ENCODE measurements at places on chromosomes 3 and 15. TPM values are rescaled to one million over a fixed set of nuclear protein-coding genes. Genes with fewer than 3 reads are reported as not detected.

PIF1 gene
- total RNA-seq: 249 TPM

HGD gene
- total RNA-seq: 0.44 TPM

IMPG2 gene
- 0.09 TPM for total RNA-seq

CFAP100 gene
- not detected for total RNA-seq

SLC12A1 gene
- 0.39 TPM for total RNA-seq

GRCh38 chr3:71930056-71930991 is 145.4 kb upstream of the PROK2 start:
- DNase-seq: peak; percentile 45

DNA sequence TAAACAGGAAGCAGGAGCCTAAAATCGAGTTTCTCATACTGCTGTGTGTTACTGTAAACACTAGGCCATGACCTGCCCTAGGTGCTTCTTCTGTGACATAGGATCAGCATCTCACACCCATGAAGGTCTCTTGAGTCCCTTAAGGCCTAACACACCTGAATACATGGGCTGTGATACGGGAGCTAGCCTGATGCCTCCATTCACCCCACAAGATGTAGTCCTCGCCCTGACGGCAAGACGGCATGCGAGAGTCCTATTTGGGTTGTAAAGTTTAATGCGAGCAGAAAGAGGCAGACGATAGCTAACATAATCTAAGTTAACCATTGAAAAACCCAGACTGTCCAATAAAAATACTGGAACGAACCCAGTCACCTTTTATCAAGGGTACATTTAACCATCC is 241.1 kb upstream of the ICE2 start:
- no peak for DNase-seq

GRCh38 chr3:124142389-124142970 is 150.6 kb upstream of the ROPN1 start:
- DNase-seq: no peak

- peak; percentile 40 for DNase-seq
These were observed 133.9 kb downstream of the LRRC28 start for GRCh38 chr15:99385005-99385669.

GRCh38 chr3:161386991-161387770 is 15.9 kb upstream of the SPTSSB start:
- no peak for DNase-seq

DNA sequence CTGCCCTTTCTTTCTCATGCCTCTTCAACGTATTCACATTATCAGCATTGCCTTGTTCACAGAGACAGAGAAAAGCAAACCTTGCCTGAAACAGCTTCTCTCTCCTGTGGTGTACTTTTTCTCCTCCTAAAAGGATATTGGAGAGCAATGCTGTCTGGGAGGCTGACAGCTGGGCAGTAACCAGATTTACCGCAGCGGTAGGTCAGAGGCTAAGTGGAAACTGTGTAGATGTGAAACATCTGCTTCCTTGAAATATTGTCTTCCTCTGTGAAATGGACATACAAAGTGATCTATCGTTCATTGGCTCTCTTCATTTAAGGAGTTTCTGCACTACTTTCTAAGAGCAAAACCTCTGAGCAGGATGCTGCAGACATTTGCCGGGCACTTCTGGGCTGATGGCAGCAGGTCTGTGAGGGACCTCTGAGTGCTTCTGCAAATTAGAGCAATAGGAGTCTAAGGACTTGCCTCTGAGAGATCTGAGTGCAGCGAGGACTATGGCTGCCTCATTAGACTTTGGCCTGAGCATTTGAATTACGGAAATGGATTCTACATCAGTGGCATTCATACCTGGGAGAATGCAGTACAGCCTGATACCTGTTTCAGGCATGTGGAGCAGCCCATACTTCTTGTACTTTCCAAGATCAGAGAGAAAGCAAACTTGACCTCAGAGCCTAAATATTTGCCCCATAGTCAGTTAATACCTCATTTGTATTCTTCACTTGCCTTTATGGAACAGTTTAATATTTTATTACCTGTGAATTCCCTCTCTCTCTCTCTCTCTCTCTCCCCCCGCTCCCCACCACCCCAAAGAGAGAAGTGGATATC is 260.5 kb upstream of the TPRG1 start:
- no peak for DNase-seq

GRCh38 chr3:52216585-52217408 is 8.6 kb downstream of the TLR9 start:
- DNase-seq: no peak

DNA sequence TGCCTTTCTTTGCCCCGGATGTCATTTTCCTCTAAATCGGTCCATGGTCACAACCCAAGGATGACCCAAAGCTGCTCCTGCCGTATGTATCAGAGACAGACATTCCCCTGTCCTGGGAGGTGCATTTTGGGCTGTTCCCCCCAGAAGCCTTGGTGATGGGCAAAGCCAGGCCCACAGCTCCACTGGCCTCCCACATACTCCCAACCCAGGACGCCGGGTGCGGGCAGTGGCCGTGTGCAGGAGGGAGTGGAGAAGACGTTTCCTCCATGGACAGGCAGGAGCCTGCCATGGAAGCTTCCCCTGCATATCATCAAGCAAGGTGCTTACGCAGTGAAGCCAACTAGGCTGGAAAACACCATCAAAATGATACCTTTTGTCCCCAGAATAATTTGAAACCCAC is 175.0 kb downstream of the ATP10A start:
- no peak for DNase-seq

GRCh38 chr3:75978686-75979085 is 193.3 kb upstream of the ZNF717 start:
- DNase-seq: no peak

GRCh38 chr15:64739156-64739555 is 36.2 kb downstream of the RBPMS2 start:
- no peak for DNase-seq
